Activated CD4-positive, alpha-beta T cell treated with anti-CD3 and anti-CD28 coated beads, Interleukin-2, amount 10 ng/mL, durations not matched to agents 24 days and 14 days (primary cell): ENCODE measurements at places on chromosomes 2 and 18.
A peak's percentile ranks its signal among the peaks of the same experiment; 100 is the strongest.

DNA sequence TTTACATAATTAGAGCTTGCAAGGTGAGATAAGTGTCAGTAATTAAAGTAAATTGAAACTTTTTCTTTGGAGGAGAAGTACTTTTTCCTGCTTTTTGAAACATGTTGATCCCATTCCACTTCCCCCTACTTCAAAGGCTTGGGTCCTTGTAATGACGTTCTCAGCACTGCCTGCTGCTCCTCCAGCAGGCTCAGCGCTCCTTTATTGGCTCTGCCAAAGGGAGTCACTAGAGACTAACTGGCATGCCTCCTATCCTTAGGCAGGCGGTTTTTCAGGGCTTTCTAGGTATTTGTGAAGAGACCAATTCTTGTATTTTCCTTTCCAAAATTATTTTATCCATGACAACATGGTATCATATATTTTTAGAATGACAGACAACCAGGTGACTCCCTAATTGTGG lies 43.9 kb upstream of the ACADL start:
- no peak for DNase-seq
- no peak overlapping the region for H3K4me3 ChIP-seq
- H3K36me3 ChIP-seq = no peaks in the 10 kb centered on the region
- H3K4me1 ChIP-seq = no peaks in the 10 kb centered on the region

- H3K27ac ChIP-seq = peak overlapping the region; percentile 59
- peaks cover 21% of the 10 kb centered on the region for H3K36me3 ChIP-seq
- H3K4me3 ChIP-seq = no peak overlapping the region
- no peaks in the 10 kb centered on the region for H3K27me3 ChIP-seq
Measured at GRCh38 chr2:27073782-27074181, 2.3 kb upstream of the OST4 start.

- H3K4me3 ChIP-seq = no peak overlapping the region
- DNase-seq = no peak
- H3K27ac ChIP-seq = no peak overlapping the region
- H3K4me1 ChIP-seq = peaks cover 10% of the 10 kb centered on the region
Measured at GRCh38 chr2:29329899-29330298, 214.7 kb downstream of the CLIP4 start.

DNA sequence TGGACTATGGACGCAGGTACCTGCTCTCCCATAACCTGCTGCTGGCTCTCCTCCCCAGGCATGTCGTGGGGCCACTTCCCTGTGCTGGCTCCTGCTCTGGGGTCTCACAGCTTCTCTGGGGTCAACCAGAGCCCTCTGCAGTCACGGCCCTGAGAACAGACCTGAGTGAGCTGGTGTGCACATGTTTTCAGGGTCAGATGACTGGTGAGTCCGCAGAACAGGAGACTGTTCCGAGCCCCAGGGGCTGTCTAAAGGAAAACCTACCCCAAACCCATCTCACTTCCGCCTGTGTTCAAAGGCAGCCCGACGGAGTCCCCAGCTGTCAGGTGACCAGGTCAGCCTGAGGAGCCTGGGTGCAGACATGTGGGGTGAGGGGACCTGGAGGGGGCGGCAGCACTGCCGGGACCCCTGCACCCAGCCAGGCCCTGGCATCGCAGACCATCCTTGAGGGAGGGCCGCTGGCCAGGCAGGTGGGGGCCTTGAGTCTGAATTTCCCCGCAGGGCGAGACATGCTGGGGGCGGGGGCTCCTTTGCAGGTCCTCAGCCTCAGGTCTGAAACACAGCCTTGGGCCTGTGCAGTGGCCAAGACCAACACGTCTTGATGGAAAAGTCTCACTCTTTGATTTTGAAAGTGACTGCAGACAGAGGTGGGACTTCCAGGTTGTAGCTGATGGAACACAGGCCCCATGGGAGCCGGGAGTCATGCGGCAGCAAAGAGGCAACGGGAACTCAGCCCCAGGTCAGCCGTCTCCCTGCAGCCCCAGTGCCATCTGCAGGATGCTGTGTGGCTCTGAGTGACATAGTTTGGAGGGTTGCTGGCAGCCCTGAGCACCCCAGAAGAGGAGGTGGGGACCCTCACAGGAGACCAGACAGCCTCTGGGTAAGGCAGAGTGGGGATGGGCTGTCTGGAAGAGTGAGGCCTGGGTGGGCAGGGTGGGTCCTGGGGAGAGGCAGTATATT lies 65.3 kb downstream of the TWIST2 start:
- H3K36me3 ChIP-seq = no peaks in the 10 kb centered on the region
- no peak for DNase-seq
- peaks cover 3% of the 10 kb centered on the region for H3K27me3 ChIP-seq
- no peaks in the 10 kb centered on the region for H3K4me1 ChIP-seq

DNA sequence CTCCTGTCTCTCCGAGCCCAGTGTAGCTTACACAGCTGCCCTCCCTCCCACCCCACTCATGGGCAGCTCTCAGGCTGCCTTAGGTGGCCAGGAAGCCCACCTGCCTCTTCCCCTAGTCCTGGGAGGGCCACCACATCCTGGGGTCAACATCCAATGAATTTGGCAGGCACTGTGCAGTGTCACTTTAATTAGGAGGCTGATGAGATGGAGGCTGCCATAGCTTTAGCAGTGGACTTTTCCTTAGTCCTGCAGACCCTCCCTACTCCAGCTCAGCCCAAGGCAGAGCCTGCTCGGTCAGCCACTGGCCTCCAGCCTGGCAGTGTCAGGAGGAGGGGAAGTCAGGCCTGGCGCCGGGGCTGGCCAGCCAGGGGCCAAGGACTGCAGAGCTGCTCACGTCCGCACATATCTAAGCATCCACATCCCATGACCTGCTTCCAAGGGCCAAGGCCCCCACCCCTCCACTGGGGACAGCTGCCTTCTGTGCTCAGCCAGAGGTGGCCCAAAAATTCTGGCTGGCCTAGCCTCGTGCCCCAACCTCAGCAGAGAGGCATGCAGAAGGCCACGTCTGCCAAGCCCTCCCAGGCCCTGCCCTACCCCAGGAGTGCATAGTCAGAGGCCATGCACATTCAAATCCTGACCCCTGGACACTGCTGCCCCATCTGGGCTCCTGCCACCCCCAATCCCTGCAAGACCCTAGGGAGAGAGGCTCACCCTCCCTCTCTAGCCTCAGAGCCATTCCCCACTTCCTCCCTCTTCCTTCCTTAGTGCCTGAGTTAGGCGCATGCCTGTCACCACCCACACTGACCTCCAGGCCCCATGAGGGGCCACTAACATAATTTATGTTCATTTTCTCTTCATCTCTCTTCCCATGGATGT lies 33.1 kb downstream of the ADRA2B start:
- no peaks in the 10 kb centered on the region for H3K36me3 ChIP-seq
- peaks cover 3% of the 10 kb centered on the region for H3K4me1 ChIP-seq
- H3K27ac ChIP-seq = no peak overlapping the region
- H3K4me3 ChIP-seq = no peak overlapping the region
- no peak for DNase-seq
